ENCODE measurements at places on chromosomes 3 and 15.

DNA sequence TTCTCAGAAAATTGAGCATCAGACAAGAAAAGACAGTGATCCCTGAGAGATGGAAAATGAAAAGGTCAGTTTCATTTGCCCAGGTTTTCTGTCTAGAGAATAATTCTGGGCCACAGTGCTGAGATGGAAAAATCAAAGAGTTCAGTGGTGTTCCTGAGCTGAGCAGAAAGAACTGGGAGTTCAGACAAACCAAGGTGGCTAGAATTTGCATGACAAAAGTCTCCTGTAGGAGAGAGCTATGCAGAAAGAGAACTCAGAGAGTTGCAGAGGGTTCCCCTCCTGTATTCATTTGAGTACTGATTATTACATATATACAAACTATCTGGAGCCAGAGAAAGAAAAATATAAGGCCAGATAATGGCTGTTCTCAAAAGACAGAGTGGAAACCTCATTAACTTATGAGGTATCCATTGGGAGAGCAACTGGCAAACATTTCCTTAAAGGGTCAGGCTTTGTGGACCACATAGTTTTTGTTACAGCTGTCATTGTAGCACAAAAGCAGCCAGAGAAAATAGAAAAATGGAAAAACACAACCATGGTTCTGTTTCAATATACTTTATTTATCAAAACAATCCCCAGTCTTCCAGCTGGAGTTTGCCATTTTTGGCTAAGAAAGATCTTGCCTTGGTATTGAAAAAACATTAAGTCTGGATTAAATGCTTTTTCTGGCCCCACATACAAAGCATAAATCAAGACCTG is 1004.1 kb downstream of the TBL1XR1 start:
- DNase-seq: no peak

DNA sequence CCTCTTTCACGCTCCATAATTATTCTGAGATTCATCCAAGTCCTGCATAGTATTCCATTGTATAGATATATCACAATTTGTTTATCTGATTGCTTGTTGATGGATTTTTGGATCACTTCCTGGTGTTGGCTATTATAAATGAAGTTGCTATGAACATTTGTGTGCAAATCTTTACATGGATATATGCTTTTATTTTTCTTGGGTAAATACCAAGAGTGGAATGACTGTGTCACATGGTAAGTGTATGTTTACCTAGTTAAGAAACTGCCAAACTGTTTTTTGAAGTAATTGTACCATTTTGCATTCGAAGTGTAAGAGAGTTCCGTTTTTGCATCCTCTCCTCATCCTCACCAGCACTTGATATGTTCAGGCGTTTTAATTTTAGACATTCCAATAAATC is 34.6 kb upstream of the ROPN1 start:
- no peak for DNase-seq

DNA sequence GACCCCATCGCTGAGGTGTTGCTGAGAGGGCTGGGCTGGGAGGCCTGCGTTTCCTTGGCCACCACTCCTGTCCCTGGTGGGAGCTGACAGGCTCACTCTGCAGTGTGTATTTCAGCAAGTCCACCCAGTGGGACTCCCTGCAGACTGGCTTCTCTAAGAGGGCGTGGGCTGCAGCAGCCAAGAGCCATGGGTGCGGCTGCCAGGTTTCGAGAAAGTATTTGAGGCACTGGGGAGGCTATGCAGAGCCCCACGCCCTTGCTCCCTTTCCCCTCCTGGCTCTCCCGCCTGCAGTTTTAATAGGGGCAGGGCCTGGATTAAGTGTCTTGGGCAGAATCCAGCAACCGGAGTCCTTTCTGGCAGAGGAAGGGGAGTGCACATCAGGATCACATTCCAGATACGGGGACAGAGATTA is 242.1 kb downstream of the THSD4 start:
- no peak for DNase-seq

DNA sequence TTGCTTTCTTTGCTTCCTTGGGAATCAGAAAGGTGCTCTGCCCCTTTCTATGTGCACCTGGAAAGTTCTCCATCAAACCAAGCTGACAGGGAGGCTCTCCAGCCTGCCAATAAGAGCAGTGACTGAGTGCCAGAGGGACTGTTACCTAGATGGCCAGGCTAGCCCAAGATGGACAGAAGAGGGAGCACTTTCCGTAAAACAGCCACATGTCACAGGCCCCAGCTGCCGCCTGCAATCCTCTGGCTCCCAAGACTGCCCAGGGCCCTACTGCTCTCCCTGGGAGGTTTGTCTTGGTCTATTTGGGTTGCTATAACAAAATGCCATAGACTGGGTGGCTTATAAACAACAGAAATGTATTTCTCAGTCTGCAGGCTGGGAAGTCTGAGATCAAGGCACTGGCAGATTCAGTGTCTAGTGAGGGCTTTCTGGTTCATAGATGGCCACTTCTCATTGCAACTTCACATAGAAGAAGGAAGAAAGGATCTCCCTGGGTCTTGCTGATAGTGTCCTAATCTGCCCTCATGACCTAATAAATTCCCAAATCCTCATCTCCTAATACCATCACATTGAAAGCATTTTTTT is 72.3 kb downstream of the TAMM41 start:
- no peak for DNase-seq

GRCh38 chr3:64666171-64666588 is 21.6 kb downstream of the ADAMTS9 start:
- DNase-seq: no peak

GRCh38 chr3:138284957-138285477 is 44.6 kb downstream of the NME9 start:
- DNase-seq: no peak

Data from NCI-H187 (cell line).